ENCODE measurements at places on chromosomes 13 and 19. TPM values are rescaled to one million over a fixed set of nuclear protein-coding genes. Genes with fewer than 3 reads are reported as not detected.

Gene PLPPR3
- polyA plus RNA-seq = 10.8 TPM

Gene TICAM1
- polyA plus RNA-seq = 5.1 TPM

Gene CEACAM20
- polyA plus RNA-seq = not detected

Gene RFPL4AL1
- 0.20 TPM for polyA plus RNA-seq

Gene CABP5
- not detected for polyA plus RNA-seq

Gene NDUFS7
- polyA plus RNA-seq = 90.9 TPM

Gene ARID3A
- polyA plus RNA-seq = 20.5 TPM

GRCh38 chr19:52665529-52665928 is 27.4 kb upstream of the ZNF83 start:
- no peak for DNase-seq

GRCh38 chr19:43594710-43595604 is 977 bp downstream of the IRGQ start:
- DNase-seq = no peak

GRCh38 chr13:37270226-37271001 is 164.9 kb upstream of the CSNK1A1L start:
- DNase-seq = no peak

- no peak for DNase-seq
Observed at GRCh38 chr19:50795664-50796073, 5.5 kb downstream of the ACP4 start.

DNA sequence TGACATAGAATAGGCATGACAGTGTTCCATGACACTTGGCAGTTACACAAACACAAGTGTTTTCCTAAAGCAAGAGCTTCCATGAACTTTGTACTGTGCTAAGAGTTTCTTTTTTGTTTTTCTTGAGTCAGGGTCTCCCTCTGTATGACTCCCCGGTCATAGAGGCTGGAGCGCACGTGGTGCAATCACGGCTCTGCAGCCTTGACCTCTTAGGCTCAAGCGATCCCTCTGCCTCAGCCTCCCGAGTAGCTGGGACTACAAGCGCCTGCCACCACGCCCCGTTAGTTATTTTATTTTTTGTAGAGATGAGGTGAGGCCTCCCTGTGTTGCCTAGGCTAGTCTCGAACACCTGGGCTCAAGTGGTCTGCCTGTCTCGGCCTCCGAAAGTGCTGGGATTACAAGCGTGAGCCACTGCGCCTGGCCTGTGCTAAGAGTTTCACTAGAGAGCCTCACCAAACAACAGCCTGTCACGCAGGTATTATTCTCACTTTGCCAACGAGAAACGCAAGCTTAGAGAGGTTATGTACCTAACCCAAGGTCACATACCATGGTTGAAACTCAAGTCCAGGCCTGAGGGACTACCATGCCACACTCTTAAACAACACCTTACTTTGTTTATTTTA is 355.9 kb downstream of the KLF12 start:
- no peak for DNase-seq

DNA sequence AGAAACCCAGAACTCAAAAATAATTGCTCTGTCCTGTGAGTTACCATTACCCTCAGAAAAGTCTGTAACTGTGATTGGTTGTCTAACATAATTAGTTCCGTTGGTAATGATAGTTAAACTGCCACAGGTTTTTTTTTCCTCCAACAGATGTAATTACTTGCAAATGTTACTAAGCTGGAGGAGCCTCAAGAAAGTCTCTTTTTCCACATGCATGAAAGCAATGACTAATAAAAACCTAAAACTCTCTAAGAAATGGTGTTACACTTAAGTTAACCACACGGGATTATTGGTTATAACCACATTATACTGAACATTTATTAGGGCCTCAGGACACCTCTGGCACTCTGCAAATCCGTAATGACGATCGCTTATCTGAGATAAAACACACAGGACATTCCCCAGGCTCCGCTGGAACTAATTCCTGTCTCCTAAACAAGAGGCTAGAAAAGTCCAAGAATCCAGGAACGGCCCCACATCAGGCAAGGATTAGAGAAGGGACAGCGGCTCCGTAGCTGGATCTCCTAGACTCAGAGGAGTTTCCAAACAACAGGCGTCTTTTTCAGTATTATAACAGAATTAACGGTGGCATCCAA is 753 bp downstream of the ZNF235 start:
- no peak for DNase-seq

DNA sequence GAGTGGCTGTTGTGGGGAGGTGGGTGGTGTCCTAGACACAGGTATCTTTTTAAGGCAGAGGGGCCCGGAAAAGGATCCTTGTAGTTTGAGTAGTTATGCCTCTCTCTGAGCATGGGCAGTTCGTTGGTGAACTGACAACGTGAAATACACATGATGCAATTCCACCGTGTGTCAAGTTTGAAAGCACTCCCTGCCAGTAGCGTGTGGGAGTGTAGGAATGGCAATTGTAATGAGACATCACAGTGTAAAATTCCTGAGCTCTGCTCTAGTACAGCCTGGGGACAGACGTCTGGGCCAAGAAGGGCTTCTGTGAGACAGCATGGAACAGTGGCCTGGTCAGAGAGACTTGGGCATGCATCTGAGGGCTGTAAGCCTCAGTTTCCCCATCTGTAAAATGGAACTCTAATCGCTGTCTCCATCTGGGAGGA is 10.4 kb upstream of the ASF1B start:
- DNase-seq = no peak

GRCh38 chr13:110183910-110184309 is 123.0 kb downstream of the COL4A1 start:
- DNase-seq = no peak

DNA sequence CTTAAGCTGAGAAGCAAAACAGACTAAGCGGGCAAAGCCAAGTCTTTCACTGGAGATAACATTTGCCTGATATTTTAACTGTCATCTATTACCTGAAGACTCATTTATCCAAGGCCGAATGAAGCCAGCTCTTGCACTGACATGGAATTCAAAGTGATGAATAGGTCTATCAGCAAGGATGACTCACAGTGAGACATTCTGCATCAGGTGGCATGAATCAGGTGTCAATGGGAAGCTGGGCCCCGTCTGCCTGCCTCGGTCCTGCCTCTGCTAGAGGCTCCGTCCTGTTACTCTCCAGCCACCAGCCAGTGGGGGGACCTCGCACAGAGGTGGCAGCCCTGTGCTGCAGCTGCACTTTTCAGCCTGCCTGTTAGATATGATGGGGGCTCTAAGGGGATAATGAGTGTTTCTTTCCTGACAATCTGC is 23.5 kb downstream of the STARD13 start:
- DNase-seq = no peak

- no peak for DNase-seq
Observed at GRCh38 chr13:99857738-99858137, 113.8 kb downstream of the ZIC5 start.

- no peak for DNase-seq
Observed at GRCh38 chr19:4297901-4298809, 4.0 kb downstream of the TMIGD2 start.

GRCh38 chr13:111401755-111402154 is 81.3 kb downstream of the TEX29 start:
- DNase-seq = no peak

GRCh38 chr19:5957170-5957569 is 20.8 kb downstream of the RANBP3 start:
- DNase-seq = no peak

DNA sequence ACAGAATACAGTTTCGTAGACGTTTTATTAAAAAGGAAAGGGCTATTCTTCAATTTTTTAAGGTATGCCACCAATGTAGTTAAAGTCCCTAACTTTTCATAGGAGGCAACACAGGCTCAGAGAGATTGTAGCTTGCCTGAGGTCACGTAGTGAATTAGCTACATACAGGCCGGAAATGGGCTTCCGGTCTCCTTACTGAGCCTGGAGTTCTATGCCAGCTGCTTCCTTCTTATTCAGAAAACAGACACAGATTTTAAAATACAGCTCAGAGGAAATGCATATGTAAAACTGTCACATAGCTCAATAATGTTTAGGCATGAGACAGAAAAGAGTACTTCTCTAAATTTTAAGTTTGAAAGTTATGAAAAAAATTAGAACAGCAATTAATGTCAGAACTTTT is 85.4 kb upstream of the TUBA3C start:
- DNase-seq = no peak

GRCh38 chr13:70817576-70817975 is 709.3 kb upstream of the KLHL1 start:
- no peak for DNase-seq

DNA sequence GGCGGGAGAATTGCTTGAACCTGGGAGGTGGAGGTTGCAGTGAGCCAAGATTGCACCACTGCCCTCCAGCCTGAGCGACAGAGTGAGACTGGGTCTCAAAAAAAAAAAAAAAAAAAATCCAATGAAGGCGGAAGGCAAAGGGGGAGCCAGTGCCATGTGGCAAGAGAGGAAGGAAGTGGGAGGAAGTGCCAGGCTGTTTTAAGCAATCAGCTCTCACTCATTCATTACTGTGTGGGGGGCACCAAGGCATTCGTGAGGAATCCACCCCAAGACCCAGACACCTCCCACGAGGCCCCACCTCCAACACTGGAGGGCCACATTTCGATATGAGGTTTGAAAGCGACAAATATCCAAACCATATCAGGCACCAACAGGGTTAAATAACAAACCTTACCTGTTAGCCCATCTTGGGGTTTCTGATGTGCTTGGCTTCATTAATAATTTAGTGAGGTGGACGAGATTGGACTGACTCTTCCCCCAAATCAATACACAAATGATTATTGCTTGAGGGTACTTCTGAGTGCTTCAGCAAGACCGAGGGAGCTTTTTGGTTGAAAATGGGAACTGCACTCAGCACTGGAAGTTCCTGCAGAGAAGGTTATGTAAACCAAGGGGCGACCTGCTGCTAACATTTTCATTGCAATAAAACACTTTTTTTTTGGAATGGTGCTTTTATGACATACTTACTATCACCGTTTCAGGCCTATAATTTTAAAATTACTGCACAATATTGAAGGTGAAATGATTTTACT is 7.5 kb upstream of the LRP3 start:
- no peak for DNase-seq

Measured in left renal pelvis (tissue), 4 donors.